HCT116 (cell line): ENCODE measurements at places on chromosomes 16 and 17. TPM values are rescaled to one million over a fixed set of nuclear protein-coding genes. Genes with fewer than 3 reads are reported as not detected.

The CSH1 gene
- total RNA-seq, result not detected

The BAHCC1 gene
- total RNA-seq, result 45.2 TPM

The VAT1L gene
- total RNA-seq, result 0.10 TPM

The PRPSAP1 gene
- total RNA-seq, result 81.4 TPM

- H3K36me3 ChIP-seq, result peaks cover 2% of the 10 kb centered on the region
- H3K4me1 ChIP-seq, result no peaks in the 10 kb centered on the region
- no peak overlapping the region for H3K4me3 ChIP-seq
- no peaks in the 10 kb centered on the region for H3K27me3 ChIP-seq
- no peak overlapping the region for H3K27ac ChIP-seq
- no peak for DNase-seq
These were observed 9.8 kb downstream of the RHOT1 start for GRCh38 chr17:32152130-32152529.

DNA sequence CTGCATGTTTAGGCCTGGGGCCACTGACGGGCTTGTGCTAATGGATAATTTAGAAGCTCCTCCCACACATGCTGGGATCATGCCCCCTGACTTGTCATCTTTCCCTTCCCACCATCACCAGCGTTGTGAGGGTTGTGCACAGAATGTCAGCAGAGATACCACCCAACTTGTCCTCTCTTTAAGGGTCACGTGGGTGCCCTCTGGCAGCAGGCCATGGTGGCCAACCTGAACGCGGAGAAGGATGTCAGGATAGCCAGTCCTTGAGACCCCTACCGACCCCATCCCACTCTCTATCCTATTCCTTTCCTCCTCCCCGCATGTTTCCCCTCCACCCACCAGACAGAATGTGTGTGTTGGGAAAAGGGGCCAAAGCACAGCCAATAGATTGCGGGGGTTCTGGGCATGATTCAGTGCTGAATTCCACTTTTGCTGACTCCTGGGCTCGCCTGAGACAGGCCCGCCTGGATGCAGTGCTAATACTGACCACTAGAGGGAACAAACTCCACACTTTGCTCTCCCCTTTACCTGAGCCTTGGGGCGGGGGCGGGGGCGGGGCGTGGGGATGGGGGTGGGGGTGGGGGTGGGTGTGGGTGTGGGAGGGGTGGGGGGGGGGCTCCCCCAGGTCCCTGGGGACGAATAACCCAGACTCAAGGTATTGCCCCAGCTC, at the start of gene GH2:
GH2 (minus strand) TSS at position 10 of the 667 bp plus-strand sequence. CDS start 143 bp downstream, outside the sequence.
- H3K4me3 ChIP-seq, result no peak within 1 kb of the TSS
- peak; percentile 56 for DNase-seq
- no peak within 1 kb of the TSS for H3K27ac ChIP-seq
- no peaks in the 10 kb centered on the region for H3K27me3 ChIP-seq
- no peaks in the 10 kb centered on the region for H3K36me3 ChIP-seq
- H3K4me1 ChIP-seq, result peaks cover 7% of the 10 kb centered on the region

GRCh38 chr17:21061971-21062526, 19.2 kb upstream of the USP22 start:
- H3K27ac ChIP-seq, result no peak overlapping the region
- H3K27me3 ChIP-seq, result no peaks in the 10 kb centered on the region
- H3K36me3 ChIP-seq, result no peaks in the 10 kb centered on the region

DNA sequence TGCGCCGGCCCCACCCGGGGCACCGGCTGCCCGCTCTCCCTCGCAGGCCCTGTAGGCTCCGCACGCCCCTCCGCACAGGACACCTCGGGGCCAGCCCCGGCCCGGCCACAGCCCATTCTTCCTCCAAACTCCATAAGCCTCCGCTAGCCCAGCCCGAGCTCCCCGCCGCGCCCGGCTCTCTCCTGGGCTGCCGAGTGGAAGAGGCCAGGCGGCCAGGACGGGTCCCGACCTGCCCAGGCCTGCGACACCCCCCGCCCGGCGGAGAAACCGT, 397 bp downstream of the NCOR1 start:
- 0 out of 2 replicates have a peak, but pooled peaks cover 6% of the 10 kb centered on the region for H3K36me3 ChIP-seq
- H3K4me1 ChIP-seq, result peaks cover 37% of the 10 kb centered on the region
- H3K27me3 ChIP-seq, result no peaks in the 10 kb centered on the region
- peak overlapping the region; percentile 94 for H3K27ac ChIP-seq
- DNase-seq, result no peak
- peak overlapping the region; percentile 78 for H3K4me3 ChIP-seq

GRCh38 chr17:62933501-62934385, 32.3 kb upstream of the TANC2 start:
- H3K4me1 ChIP-seq, result no peaks in the 10 kb centered on the region
- no peaks in the 10 kb centered on the region for H3K36me3 ChIP-seq
- H3K27ac ChIP-seq, result no peak overlapping the region
- no peak overlapping the region for H3K4me3 ChIP-seq
- no peaks in the 10 kb centered on the region for H3K27me3 ChIP-seq
- DNase-seq, result no peak

GRCh38 chr16:86089991-86090390, 191.0 kb downstream of the IRF8 start:
- no peak for DNase-seq
- H3K27ac ChIP-seq, result no peak overlapping the region
- no peaks in the 10 kb centered on the region for H3K4me1 ChIP-seq
- H3K36me3 ChIP-seq, result no peaks in the 10 kb centered on the region
- H3K4me3 ChIP-seq, result no peak overlapping the region

- H3K27ac ChIP-seq, result no peak overlapping the region
- H3K27me3 ChIP-seq, result no peaks in the 10 kb centered on the region
- H3K4me1 ChIP-seq, result peaks cover 16% of the 10 kb centered on the region
- DNase-seq, result no peak
- no peak overlapping the region for H3K4me3 ChIP-seq
- H3K36me3 ChIP-seq, result peaks cover 6% of the 10 kb centered on the region; the same call in 1 of the 2 replicates
These were observed 45.8 kb downstream of the LCMT1 start for GRCh38 chr16:25157271-25157875.

DNA sequence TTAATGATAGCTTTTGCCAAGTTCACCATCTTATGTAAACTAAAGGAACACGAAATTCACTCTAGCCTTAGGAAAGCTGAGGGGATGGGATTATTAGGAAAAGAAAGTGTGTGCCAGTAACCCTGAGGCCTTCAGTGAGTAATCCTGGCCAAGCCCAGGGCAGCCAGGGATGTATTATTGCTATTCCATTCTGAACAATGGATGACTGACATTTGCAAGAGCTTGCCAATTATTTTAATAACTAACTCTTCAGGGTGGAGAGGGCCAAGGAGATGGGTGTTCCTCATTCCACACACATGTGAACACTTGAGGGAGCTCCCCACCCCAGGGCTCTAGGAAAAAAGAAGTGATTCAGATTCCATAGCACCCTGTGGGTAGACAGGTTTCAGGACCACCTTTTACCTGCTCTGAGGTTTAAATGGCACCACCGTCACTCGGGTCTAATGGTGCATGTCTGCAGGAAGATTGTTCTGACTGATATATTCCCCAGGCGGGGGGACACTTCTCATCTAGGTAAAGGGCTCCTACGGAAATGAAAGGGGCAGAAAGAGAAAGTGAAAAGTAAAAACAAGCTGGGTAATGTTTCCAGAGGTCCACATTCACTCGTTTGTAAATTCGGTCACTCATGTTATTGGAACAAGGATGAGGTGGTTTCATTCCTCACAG, 41.5 kb downstream of the TK2 start:
- H3K27ac ChIP-seq, result no peak overlapping the region
- no peak for DNase-seq
- no peak overlapping the region for H3K4me3 ChIP-seq
- no peaks in the 10 kb centered on the region for H3K27me3 ChIP-seq
- peaks cover 31% of the 10 kb centered on the region for H3K4me1 ChIP-seq

GRCh38 chr17:38925263-38925995, at the start of gene LASP1NB:
Gene LASP1NB, plus strand, starts transcription at chr17:38925614.
- no peak within 1 kb of the TSS for H3K27ac ChIP-seq
- peaks cover 6% of the 10 kb centered on the region for H3K4me1 ChIP-seq
- no peaks in the 10 kb centered on the region for H3K27me3 ChIP-seq
- no peak within 1 kb of the TSS for H3K4me3 ChIP-seq
